ENCODE measurements at places on chromosomes 6 and 20. TPM values are rescaled to one million over a fixed set of nuclear protein-coding genes. Genes with fewer than 3 reads are reported as not detected.
A peak's percentile ranks its signal among the peaks of the same experiment; 100 is the strongest.

DNA sequence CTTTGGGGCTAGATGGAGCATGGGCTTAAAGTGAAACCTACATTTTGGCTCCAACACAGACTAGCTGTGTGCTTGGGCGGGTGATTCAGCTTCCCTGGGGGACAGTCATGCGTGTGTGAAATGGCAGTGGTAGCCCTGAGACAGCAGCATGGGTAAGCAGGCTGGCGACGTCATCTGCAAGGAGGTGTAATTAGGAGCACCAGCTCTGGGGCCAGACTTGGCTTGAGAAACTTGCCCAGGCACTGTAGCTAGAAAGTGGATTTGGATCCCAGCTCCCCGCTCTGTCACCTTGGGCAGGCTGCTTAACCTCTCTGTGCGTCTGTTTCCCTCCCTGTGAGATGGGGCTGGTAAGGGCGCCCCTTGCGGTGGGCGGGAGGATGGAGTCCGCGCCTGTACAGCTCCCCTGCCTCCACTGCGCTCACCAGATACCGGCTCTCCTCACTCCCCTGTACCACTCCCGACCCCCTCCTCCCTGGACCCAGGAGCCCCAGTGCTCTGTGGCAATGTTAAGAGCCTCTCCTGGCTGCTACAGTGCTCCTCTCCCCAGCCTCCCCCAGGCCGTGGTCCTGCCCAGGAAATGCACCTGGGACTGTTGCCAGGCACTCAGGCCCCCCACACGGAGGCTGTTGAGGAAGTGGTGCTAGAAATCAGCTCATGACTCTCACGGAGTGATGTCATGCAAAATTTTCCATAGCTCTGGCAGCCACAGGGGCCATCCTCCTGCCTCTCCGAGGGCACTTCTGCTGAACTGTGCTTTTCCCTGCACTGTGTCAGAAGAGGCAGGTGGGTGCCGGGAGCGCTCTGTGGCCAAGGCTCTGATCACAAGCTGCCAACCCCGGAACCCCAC, 44.6 kb downstream of the SYNJ2 start:
- peak; percentile 90 for DNase-seq

KCNQ2 gene
- polyA plus RNA-seq, result not detected

GRCh38 chr6:13914351-13914750, 10.4 kb upstream of the RNF182 start:
- DNase-seq, result no peak

- no peak for DNase-seq
These were observed 227.5 kb downstream of the ATXN1 start for GRCh38 chr6:16533721-16534136.

RBM38 gene
- polyA plus RNA-seq, result 378 TPM

GRCh38 chr20:11015440-11015839, 341.6 kb upstream of the JAG1 start:
- DNase-seq, result no peak

HLA-DRB5 gene
- polyA plus RNA-seq, result 23.8 TPM

DNA sequence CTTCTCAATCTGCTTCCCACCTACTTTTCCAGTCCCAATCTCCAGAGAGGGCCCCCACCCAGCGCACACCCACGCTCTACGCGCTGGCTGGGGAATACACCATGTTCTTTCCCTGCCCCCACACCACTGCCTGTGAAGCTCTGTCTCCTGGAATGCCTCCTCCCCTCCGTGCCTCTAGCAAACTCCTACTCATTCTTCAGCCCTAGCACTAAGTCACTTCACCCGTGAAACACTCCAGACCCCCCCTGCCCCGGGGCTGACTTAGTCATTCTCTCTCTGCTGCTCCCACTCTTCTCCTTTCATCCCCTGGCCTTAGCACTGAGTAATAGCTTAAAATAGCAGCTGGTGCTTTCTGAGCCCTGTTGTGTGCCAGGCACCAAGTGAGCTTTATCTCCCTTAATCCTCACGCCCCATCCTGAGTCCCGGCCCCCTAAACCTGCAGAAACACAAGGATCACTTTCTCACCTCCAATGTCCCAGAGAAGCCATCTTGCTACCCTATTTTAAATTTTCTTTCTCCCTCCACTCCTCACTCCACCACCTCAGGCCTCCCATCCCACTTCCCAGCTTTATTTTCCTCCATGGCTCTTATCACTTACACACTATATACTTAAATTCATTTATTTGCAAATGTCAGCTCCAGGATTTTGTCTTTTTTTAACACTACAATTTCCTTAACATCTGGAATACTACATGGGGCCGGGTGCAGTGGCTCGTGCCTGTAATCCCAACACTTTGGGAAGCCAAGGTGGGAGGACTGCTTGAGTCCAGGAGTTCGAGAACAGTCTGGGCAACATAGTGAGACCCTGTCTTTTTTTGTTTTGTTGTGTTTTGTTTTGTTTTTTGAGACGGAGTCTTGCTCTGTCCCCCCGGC, 6.3 kb upstream of the PARD6B start:
- no peak for DNase-seq

CD93 gene
- polyA plus RNA-seq, result 0.81 TPM

- no peak for DNase-seq
These were observed 500.3 kb upstream of the PTCHD4 start for GRCh38 chr6:48611332-48611731.

BMP5 gene
- polyA plus RNA-seq, result not detected

CCR6 gene
- polyA plus RNA-seq, result 18.2 TPM

DNA sequence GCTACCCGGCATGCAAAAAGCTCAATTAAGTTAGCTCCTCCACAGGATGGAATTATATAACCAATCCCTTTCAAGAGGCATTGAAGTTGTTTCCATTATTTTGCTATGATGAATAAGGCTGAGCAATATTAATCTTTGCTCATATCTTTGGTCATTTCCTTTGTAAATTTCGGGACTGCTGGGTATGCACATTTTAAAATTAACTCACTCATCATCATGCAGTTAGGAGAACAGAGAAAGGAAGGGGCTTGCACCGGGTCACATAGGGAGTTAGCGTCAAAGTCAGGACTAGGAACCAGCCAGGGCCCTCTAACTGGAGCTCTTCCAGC, 430 bp upstream of the FAM110A start:
- DNase-seq, result no peak

- no peak for DNase-seq
These were observed 132.3 kb downstream of the UNC5CL start for GRCh38 chr6:40906759-40907158.

ADAM33 gene
- not detected for polyA plus RNA-seq

NEURL2 gene
- 3.3 TPM for polyA plus RNA-seq

GRCh38 chr6:29596381-29596900, 11.5 kb downstream of the OR2H2 start:
- no peak for DNase-seq

GRCh38 chr6:2507016-2507415, 243.7 kb downstream of the MYLK4 start:
- no peak for DNase-seq

DNA sequence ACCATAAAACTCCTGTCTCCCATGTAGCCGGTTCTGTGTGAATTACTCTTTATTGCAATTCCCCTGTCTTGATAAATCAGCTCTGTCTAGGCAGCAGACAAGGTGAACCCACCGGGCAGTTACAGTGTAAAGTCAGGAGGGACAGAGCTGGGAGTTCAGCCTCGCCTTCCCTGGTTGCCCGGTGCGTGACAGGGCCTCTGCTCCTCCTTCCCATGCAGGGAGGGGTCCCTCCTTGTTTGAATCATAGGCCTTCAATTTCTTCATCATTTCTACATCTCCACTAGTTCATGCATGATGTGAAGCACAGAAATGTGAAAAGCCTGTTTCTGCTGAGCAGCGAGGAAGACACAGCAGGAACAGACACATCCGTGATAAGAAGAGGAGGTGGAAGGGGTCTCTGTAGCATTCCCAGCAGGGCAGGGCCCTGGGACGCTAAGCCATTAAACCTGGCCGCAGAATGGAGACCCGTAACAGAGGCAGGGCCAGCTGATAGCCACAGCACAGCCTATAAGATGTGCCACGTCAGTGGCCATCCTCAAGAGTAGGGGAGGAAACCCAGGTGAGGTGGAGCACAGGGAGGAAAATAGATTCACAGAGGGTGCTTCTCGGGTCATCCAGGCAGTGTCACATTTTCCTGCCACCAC, 106.7 kb upstream of the CST7 start:
- DNase-seq, result no peak

DNA sequence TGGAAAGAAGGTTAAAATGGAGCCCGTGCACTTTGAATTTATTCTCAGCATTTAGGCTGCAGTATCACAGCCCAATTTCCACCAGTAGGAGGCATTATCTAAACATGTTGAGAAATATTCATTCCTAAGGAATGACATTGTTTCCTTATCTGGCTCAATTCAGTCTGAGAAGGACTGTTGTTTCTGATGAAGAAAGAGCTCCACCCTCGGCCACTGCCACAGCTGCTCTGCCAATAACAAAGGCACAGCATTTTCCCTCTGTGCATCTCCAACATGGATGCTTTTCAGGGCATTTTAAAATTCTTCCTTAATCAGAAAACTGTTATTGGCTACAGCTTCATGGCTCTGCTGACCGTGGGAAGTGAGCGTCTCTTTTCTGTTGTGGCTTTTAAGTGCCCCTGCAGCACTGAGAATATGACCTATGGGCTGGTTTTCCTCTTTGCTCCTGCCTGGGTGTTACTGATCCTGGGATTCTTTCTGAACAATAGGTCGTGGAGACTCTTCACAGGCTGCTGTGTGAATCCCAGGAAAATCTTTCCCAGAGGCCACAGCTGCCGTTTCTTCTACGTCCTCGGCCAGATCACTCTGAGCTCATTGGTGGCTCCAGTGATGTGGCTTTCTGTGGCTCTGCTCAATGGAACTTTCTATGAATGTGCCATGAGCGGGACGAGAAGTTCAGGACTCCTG, at the start of gene CALHM5:
Gene CALHM5 (plus strand): TSS at position 216 of the 687 bp plus-strand sequence. CDS start 58 bp downstream, at position 274.
- DNase-seq, result no peak

HLA-DPB1 gene
- polyA plus RNA-seq, result 921 TPM

- DNase-seq, result no peak
These were observed 28.8 kb upstream of the GNRH2 start for GRCh38 chr20:3014662-3015061.

- no peak for DNase-seq
These were observed 64.3 kb downstream of the ANKS1A start for GRCh38 chr6:34953061-34954025.

DNA sequence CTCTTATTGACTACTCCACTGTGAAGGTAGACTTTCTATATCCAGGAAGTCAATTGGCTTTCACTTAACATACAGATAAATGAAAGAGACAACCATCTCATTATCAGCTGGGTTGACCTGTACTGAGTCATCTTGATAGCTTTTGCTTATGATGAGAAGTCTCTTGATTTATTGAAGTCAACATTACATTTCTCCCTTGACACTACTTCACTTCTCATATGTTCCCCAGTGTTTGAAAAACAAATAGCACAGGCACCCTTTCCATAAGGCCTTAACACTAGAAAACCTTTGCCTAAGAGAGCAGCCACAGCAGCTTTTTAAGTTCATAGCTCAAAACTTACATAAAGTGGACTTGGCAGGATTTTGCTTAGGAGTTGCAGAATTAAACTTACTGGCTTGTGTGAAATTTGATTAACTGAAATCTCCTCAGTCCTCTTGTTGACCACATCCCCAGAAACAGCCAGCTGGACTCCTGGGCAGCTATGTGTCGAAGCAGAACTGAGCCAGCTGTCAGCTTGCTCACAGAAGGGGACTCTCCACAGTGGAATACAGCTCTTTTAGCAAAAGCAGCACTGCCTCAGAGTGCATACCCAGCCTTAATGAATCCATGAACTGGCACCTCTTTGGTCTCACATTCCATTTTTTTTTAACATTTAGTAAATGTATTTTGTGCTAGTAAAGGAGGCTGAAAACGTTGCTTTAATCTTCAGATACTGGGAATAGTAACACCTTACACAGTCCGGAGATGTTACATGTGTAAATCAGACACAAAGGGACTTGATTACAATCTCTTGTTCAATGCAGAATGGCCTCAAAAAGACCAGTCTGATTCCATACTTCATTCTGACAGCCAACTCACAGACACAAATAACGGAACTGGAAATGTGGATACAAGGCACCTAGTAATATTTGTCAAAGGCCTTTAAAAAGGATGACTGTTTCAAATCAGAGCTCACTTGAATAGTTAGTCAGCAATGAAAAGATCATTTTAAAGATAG, 1532.7 kb downstream of the HACE1 start:
- DNase-seq, result no peak

GRCh38 chr6:116536216-116536621, 9.3 kb downstream of the TRAPPC3L start:
- DNase-seq, result peak; percentile 75

- DNase-seq, result no peak
These were observed 10.4 kb upstream of the KCNK5 start for GRCh38 chr6:39239527-39240154.
